ENCODE measurements at places on chromosomes 6 and 20.
A peak's percentile ranks its signal among the peaks of the same experiment; 100 is the strongest.

DNA sequence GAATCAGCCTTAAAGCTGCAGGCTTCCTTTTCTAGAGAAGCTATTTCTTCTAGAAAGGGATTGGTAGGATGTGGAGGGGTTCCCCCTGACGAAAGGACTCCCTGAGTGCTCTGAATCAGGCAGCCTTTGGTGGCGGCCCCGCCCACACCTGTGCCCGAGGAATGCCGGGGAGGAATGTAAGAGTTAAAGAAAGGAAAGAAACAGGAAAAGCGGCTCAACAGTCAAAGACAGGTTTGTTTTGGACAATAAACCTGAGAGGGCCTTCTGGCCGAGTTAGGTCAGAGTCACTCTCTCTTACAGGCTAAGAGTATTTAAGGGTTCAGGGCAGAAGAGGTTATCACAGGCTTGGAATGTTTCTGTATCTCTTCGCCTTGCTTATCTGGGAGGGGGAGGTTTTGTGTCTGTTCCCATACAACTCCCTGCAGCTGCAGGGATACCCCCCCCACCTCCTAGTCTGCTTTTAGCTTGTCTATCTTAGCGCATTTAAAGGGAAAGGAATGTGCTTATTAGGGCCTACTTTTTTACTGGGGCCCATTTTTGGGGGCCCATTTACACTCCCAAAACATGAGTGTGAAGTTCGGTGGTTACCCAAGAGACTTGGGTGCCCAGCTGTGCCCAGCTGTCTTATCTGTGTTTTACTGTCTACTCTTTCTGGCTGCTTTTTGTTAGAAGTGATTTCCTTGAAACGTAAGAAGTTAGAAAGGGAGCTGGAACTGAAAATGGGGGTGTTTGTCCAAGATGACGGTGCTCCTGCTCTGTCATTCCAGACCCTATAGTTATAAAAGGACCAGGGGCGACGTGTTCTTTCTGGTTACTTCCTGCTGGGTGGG is 32.8 kb downstream of the DYNLT1 start:
- DNase-seq = no peak

GRCh38 chr6:9999796-10000195 is 415.1 kb downstream of the TFAP2A start:
- no peak for DNase-seq

DNA sequence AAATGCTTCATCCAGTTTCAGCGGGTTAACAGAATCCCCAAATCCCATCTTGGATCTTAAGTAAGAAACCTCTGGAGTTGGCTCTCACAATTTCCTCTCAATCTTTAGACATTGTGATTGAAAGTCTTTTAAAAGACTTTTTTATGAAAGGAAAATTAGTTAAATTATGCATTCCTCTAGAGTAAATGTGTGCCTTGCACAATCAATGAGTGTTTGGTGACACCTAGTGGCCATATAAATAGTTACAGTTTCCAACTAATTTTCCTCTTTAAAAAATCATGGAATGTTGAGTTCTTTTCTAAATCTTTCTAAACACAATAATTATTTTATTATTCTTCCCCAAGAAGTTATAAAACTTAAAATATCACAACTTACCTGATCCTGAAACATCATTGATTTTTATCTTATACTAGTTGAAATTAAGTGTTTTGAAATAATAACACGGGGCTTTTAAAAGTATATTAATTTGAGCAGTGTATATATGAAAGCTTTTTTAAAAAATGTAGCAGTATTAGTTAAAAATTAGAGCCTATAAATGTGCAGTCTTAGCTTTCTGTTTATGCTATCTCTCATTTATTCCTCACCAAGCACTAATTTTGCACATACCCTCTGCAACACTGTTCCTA is 66.4 kb downstream of the PKHD1 start:
- DNase-seq = no peak

DNA sequence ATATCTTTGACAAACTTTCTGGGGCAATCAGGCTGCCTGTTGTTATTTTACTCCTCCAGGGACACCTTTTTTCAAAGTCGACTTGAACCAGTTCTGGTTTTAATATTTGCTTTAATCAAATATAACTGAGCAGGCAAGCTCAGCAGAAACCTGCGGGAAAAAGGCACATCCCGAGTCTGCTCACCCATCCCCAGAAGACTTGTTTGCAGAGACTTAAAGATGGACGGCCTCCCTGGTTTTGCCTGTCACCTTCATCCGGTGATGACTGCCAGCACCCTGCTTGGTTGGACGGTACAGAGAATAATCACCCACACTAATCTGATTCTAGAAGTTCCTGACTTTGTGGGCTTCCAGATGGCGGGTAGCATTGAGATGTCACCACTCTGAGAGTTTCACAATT is 36.8 kb downstream of the PPP1R3G start:
- no peak for DNase-seq

GRCh38 chr6:123564361-123564760 is 72.4 kb downstream of the TRDN start:
- DNase-seq = no peak

GRCh38 chr6:29917857-29918256 is 24.5 kb upstream of the HLA-A start:
- no peak for DNase-seq

DNA sequence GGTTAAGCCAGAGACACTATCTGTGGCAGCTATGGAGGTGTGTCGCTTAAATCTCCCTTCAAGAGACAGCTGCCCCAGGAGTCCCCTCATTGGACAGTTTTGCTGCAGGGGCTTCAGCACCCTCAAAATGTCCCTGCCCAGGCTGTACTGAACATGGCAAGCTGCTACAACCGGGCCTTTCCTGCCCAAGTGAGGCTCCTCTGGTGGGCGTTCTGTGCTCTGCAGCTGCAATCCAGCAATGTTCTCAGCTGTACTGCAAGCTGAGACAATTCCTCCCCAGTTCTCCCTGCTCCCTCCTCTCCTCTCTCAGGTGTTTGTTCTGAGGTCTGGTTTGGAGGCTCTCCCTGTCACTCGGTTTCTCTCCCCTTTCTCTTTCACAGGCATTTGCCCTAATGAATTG is 190.8 kb upstream of the LAMP5 start:
- no peak for DNase-seq

DNA sequence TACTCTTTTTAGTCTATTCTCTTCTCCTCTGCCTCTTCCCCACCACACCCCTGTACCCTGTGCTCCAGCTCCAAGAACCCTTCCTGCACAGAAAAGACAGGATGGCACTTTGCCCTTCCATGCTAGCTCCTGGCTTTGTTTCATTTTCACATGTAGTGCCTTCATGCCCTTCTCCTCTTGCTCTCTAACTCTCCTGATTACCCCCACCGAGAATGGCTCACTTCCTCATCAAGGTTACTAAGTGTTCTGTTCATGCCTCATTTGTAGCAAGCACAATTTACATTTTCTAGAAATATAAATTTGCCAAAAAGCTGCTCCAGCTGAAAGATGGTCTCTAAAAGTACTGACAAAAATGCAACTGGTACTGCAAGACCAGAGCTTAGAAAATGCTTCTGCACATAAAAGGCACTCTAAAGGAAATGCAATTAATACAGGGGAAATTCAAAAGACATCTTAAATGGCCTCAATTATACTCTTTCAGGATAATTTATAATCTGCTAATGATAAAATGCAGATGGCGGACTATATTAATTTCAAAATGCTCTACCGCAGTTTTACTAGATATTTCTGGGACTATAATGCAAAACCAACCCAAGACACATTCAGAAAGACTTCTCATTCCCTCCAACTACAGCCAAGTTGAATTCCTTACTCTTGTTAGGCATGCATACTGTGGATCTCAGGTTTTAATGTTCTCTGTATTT is 570.2 kb downstream of the PRKN start:
- no peak for DNase-seq

GRCh38 chr6:149182262-149182661 is 135.2 kb upstream of the TAB2 start:
- DNase-seq = no peak

DNA sequence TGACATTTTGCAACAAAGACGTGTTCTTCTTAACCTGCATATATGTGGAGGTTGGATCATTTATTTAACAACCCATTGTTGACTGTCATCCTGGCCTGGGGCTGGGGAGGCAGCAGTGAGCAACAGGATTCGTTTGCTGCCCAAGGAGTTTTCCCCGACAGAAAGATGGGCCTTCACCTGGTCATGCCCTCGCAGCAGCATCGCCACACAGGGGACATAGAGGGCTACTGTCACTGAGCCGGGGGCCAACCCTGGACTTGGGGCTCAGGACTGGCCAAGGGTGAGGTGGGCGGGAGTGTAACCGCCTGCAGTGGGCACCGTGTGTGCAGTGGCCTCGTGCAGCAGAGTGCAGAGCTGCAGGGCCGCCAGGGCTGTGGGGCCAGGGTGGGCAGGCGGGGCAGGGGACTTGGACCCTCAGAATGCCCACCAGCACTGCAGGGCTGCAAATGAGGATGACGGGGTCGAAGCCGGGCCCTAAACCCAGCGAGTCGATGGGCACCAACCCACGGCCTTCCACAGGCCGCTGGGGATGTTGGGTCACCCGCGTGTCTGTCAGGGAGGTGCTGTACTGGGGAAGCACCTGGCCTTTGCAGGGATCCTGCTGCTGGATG is 11.8 kb downstream of the DUSP22 start:
- DNase-seq = no peak

GRCh38 chr6:6881438-6882225 is 226.1 kb upstream of the RREB1 start:
- DNase-seq = no peak

DNA sequence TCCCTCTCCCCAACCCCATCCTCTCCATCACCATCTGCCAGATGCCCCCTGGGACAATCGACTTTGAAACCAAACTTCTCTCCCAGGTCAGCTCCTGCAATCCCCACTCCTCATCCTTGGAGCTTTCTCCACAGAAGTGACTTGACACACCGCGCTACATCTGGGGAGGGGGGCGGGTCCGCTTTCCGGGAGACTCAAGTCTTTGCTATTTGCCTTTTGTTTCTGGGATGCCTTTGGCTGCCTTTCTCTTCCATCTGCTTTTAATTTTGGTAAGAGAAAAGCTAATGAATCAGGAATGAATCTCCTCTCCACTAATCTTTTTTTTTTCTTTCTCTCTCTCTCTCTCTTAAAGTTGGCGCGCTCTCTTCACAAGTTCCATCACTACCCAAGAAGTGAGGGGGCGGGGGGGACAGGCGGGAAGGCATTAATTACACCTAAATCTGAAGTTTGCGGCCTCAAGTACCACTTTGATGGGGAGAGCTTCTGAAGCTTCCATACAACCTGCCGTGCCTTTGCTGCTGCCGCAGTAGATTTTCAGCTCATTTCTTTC is 664 bp upstream of the TPBG start:
- no peak for DNase-seq

GRCh38 chr6:136113736-136114173 is 136.4 kb downstream of the MTFR2 start:
- no peak for DNase-seq

DNA sequence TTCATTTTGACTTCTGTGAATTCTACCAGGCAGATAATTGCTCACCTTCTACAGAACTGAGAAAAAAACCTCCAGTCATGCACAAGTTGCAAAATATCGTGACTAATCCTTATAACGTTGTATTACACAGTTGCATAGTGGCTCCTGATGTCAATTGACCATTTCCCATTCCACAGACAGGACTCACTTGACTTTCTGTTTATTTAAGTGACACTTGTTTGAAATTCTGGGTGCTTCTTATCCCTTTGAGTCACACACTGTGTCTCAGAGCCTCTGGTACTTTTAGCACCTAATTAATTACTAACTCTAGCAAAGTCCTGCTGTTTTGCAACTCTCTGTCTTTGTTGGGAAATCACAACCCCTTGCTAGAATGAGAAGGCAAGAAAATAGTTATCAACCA is 16.2 kb upstream of the RSPO3 start:
- no peak for DNase-seq

DNA sequence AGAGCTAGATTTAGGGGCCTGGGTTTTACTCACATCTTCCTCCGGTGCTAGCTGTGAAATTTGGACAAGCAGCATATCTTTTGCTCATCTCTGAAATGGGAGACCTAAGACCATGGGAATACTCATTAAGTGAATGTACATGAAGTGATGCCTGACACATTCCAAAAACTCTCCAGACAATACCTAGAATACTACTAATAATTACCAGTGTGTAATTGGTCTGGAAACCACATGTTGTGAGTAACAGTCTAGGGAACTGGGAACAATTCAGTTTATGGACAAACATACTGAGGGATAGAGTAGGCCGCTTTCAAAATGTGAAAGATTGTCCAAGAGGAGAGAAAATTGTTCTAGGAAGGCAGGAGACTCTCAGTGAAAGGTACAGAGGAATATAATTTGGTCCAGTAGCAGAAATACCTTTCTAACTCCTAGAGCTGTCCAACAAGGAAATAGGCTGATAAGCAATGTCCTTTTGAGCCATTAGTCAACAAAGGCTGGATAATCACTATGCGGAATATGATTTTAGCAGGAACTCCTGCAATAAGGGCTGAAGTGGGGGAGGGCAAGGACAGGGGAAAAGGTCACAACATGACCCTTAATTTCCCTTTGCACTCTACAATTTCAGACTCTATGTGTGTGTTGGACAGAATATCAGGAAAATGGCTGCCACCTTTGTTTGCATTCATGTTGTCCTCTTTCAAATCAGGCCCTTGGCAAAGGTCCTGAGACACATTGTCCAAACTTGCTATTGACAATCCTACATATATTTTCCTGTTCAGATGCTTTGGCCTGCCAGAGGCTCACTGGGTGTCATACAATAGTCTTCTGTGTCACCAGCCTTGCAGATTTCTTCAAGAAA is 315.4 kb downstream of the PLCB1 start:
- DNase-seq = no peak

GRCh38 chr6:73180763-73181619 is 44.3 kb downstream of the KHDC1L start:
- peak; percentile 35 for DNase-seq

- no peak for DNase-seq
Measured at GRCh38 chr20:3229798-3230197, 9.2 kb downstream of the SLC4A11 start.

DNA sequence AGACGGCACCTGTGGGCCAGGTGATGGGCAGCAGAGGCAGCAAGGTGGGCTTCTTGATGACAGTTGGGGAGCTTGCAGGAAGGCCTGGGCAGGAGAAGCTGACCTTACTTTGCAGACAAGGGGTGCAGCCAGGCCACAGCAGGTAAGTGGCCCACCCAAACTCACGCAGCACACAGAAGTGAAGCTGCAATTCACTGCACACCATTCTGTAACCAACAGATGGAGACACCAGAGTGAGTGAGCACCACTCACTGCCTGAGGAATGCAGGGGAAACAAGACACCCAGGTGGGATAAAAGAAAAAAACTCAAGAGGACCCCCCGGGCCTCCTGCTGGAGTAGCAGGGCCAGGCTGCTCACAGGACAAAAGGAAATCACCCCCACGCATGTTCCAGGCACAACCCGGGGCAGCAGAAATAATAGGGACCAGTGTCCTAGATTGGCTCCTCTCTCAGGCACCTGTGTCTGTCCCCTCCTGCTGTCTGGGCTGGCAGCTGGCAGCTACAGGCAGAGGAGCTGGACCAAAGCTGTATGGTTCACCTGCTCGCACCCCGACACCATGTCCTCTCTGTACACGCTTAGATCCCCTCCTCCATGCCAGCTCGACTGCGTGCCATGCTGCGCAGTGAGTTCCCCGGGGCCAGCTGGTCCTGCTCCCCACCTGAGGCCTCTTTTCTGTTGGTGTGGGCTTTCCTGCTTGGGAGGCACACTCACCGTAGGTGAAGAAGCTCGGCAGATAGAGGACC is 4.9 kb downstream of the MTCH1 start:
- no peak for DNase-seq

- no peak for DNase-seq
Measured at GRCh38 chr6:55405474-55406235, 78.4 kb downstream of the GFRAL start.

GRCh38 chr6:21648475-21649050 is 55.0 kb downstream of the SOX4 start:
- DNase-seq = no peak

GRCh38 chr20:5674176-5674660 is 76.0 kb upstream of the SHLD1 start:
- DNase-seq = no peak

All from GM19239 (cell line).